ENCODE measurements at places on chromosomes 1 and 21.

DNA sequence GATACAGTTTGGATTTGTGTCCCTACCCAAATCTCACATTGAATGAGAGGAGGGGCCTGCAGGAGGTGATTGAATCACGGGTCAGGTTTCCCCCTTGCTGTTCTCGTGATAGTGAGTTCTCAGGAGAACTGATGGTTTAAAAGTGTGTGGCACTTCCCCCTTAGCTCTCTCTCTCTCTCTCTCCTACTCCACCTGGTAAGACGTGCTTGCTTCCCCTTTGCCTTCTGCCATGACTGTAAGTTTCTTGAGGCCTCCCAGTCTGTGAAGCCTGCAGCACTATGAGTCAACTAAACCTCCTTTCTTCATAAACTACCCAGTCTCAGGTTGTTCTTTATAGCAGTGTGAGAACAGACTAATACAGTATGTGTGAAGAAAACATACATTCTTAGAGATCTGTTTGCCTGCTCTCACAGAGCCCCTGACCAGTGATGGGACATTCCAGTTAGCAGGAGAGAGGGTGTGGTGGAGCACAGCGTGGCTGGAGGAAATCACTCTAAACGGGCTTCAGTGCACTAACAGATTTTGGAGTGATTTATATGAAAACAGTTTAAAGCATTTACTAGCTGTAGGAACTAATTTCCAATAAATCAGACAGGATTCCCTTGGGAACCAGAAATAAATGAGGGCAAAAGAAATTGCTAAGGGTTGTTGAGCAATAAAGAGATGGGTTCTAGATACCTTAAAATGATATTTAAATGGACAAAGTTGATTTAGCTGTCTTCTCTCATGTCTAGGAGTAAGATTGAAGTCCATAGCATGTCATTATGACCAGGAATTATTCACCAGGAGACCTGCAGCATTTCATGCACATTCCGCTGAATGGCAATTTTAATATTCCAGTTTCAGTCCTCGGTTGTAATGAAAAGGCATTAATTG, 411.0 kb downstream of the CAMTA1 start:
- DNase-seq, result no peak

- peak; percentile 50 for DNase-seq
Observed at GRCh38 chr1:207454046-207454964, at the start of gene CR2. Gene CR2, plus strand, starts transcription at chr1:207454328. Its CDS starts 91 bp downstream, at chr1:207454419.

GRCh38 chr1:27589841-27590426, 14.0 kb downstream of the AHDC1 start:
- no peak for DNase-seq

- no peak for DNase-seq
Observed at GRCh38 chr1:177646757-177647730, 322.8 kb downstream of the SEC16B start.

GRCh38 chr1:151189637-151190445, at the start of gene VPS72:
Gene VPS72, minus strand, starts transcription at chr1:151190197. Its CDS starts 76 bp downstream, at chr1:151190121.
- peak; percentile 92 for DNase-seq

GRCh38 chr1:2230781-2231531, 2.8 kb downstream of the SKI start:
- peak; percentile 75 for DNase-seq

GRCh38 chr1:13956393-13956792, 256.4 kb downstream of the PRDM2 start:
- DNase-seq, result no peak

- DNase-seq, result no peak
Observed at GRCh38 chr1:208437401-208437800, 193.2 kb upstream of the PLXNA2 start.

Measured in activated CD8-positive, alpha-beta T cell treated with anti-CD3 and anti-CD28 coated beads, Interleukin-2, amount 10 ng/mL, durations not matched to agents 7 days and 5 days (primary cell).